Fibroblast of lung (primary cell): ENCODE measurements at places on chromosomes 2 and 18.

GRCh38 chr2:150555611-150556356, 68.3 kb upstream of the RND3 start:
- no peak for DNase-seq

DNA sequence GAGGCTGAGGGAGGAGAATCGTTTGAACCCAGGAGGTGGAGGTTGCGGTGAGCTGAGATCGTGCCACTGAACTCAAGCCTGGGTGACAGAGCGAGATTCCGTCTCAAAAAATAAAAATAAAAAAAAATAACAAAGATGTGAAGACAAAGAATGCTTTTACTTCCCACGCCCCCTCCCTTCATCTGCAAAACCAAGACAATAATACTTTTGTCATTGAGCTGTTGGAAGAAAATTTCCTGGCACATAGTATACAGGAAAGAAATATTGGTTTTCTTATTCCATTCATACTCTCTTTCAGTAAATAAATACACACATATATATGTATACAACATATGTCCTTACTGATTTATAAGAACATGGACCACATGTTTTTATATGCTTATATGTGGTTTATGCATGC, 12.2 kb downstream of the GREB1 start:
- no peak for DNase-seq

DNA sequence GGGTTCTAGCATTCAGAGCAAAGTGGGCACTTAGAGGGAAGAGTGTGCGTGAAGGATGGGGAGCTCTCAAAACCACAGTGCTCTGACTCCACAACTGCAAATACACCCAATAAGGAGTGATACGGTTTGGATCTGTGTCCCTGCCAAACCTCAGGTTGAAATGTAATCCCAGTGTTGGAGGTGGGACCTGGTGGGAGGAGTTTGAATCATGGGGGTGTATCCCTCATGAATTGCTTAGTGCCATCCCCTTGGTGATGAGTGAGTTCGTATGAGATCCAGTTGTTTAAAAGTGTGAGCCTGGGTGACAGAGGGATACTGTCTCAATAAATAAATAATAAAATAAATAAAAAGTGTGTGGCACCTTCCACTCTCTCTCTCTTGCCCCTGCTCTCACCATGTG, 50.3 kb upstream of the CCDC85A start:
- DNase-seq = no peak

- DNase-seq = no peak
Observed at GRCh38 chr2:146025519-146025918, 1505.6 kb upstream of the ZEB2 start.

DNA sequence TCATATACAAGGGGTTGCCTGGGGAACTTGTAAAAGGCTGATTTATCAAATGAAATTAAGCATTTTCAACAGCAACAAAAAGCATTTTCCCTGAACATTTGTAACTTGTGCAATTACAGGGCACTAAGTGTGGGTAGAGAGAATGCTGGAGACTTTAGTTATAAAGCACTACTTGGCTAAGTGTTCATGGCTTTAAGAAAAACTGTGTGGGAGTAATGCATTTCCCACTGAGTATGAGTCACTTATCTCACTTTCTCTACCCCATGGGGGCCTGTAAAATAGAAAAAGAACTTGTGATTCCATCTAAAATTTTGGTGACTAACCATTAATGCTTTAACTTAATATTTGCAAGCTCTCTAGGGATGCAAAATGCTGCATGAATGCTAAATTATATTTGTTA, 193.4 kb downstream of the CCDC102B start:
- DNase-seq = peak; percentile 21

DNA sequence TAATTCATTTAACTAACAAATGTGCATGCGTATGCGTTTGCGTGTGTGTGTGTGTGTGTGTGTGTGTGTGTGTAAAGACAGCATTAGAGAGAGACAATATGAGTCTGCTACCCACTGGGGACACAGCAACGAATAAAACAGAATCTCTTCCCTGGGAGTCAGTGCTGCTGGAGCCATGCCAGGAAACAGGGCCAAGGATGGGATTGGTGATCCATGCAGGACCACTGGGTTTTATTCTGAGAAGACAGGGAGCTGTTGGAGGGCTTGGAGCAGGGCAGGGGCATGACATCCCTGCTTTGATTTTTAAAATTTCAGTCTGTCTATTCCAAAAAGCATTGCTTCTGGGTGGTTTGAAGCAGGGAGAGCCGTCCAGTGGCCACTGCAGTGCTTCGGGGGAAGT, 62.9 kb downstream of the PDCL3 start:
- no peak for DNase-seq

GRCh38 chr2:147204102-147204501, 640.7 kb upstream of the ACVR2A start:
- DNase-seq = peak; percentile 55

GRCh38 chr2:124025171-124025580, at the start of gene CNTNAP5:
Gene CNTNAP5, plus strand, starts transcription at chr2:124025287. Its CDS starts 364 bp downstream, at chr2:124025651.
- DNase-seq = peak; percentile 21

DNA sequence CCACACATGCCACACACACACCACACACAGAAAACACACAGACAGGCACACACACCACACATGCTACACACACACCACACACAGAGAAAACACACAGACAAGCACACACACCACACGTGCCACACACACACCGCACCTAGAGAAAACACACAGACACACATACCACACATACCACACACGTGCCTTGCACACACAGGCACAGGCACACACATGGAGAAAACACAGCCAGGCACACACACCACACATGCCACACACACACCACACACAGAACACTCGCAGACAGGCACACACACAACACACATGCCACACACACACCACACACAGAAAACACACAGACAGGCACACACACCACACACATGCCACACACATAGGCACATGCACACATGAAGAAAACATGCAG, 242.1 kb upstream of the MYT1L start:
- no peak for DNase-seq

GRCh38 chr2:102357937-102358336, 2.3 kb downstream of the IL18R1 start:
- no peak for DNase-seq

DNA sequence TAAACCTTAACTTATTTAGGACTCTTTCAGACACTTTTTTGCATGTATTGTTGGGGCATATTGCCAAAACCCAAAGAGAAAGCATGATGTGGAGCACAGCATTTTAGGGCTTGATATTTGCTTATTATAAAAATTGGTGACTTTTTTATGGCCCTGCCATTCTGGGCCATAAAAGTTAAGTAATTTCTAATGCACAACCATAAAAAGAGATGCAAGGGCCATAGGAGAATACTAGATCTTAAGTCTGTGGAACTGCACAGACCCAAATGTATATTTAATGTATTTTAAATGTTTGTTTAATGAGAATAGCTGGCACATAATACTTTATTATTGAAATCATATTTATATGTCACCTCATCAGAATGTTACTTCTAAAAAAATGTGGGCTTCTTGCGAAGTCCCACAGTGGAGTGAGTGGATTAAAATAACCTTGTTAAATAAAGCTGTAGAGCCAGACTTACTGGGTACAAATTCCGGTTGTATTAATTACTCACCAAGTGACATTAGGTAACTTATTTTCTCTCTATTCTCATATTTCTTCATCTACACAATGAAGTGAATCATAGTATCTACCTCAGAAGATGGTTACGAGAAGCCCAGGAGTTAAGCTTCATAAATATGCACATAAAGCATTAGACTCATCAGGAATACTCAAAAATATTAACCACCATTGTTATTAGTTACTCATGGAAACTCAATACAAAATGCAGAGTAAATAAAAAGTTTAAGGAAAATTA, 52.2 kb downstream of the HNMT start:
- no peak for DNase-seq

- peak; percentile 42 for DNase-seq
Observed at GRCh38 chr2:202172439-202173211, 65.8 kb downstream of the SUMO1 start.

- peak; percentile 77 for DNase-seq
Observed at GRCh38 chr18:59760619-59761600, 63.7 kb upstream of the CCBE1 start.

DNA sequence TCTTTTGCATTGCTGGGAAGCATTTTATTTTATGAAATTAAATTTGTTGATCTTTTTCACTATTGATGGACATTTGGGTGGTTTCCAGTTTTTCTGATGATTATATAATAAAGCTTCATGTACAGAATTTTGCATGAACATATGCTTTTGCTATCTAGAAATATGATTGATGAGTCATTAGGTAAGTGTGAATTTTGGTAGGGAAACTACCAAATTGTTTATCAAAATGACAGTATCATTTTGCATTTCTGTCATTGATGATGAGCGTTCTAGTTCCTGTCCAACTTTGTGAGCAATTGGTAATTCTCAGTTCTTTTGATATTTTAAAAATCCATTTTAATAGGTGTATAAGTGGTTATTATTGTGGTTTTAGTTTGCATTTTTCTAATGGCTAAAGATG, 67.7 kb downstream of the TAF4B start:
- DNase-seq = no peak

- DNase-seq = peak; percentile 98
Observed at GRCh38 chr2:182587831-182588230, 128.2 kb upstream of the DNAJC10 start.

DNA sequence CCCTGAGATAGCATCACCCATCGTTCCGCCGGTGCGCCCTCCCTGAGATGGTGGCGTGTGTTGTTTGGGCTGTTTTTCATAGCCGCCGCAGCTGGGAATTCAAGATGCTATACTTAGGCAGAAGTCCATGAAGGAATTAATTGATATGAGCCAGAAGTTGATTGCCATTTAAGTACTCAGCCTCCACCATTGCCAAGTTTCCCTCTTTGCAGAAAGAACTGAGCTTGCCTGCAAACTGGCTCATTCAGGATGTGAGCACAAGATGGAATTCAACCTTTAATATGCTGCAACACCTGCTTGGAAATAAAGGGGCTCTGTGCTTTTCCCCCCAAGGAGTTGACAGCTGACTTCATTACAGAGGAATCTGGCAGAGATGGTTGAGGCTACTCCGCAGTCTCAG, 295.5 kb downstream of the ZNF521 start:
- no peak for DNase-seq

DNA sequence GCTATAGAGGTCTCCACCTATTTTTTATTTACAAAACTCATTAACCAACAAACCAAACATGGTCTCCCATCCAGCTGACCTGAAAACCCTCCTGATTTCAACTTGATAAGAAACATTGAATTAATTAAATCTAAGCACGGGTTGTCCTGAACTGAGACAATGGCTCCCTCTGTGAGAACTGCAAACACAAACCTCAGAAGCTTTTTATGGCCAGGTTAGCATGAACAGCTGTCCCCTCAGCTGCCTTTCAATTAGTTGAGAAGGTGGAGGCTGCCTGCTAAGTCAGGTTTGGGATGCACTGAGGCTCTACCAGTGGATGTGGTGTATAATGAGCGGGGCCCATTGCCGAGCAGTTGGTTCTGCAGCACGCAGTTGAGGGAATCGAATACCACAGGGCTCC, 258.5 kb upstream of the DDX18 start:
- DNase-seq = no peak

DNA sequence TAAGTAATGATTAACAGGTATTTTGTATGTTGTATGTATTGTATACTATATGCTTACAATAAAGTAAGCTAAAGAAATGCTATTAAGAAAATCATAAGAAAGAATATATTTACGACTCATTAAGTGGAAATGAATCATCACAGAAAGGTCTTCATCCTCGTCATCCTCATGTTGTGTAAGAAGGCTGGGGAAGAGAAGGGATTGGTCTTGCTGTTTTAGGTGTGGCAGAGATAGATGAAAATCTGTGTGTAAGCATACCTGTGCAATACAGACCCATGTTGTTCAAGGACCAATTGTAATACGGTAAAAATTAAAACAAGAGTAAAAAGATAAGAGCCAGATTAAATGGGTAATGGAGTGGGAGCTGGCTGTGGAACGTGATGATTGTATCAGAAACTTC, 16.6 kb downstream of the SLC35F5 start:
- no peak for DNase-seq

DNA sequence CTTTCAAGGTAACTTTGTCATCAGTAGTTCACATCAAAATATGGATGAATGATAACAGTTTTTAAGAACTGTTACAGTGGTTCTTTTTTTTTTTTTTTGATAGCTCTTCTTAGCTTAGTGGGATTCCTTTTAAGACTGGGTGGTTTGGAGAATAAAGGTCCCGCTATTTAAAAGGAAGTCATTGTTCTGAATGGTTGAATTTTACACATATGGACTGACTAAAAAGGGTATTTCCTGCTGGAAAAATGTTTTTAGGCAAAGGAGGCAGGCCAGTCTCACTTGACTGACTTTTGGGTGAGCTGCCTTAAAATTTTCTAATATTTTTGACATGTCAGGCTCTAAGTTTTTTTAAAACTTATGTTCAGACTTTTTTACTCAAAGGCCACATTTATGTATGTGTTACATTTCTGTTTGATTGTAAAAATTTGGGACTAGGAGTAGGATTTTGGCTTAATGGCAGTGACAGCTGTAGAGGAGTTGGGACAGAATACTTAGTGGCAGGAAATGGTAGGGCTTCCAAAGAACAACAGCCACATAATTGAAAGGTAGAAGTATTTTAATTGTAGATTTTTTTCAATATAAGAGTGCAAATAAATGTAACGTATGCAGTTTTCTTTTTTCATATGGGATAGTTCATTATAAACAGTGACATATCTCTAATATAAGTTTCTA, 13.7 kb downstream of the VAPA start:
- DNase-seq = no peak

DNA sequence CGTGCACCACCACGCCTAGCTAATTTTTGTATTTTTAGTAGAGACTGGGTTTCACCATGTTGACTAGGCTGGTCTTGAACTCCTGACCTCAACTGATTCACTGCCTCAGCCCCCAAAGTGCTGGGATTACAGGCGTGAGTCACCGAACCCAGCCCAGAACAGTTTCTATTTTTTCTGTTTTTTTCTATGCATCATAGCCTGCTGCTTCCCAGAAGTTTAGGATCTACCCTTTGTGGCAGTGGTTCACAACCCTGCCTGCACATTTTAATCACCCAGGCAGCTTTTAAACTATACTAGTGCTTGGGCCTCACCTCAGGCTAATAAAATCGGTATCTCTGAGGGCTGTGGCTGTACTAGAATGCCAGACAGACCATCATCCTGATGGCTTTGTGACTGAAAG, 39.7 kb upstream of the SOCS6 start:
- peak; percentile 37 for DNase-seq

DNA sequence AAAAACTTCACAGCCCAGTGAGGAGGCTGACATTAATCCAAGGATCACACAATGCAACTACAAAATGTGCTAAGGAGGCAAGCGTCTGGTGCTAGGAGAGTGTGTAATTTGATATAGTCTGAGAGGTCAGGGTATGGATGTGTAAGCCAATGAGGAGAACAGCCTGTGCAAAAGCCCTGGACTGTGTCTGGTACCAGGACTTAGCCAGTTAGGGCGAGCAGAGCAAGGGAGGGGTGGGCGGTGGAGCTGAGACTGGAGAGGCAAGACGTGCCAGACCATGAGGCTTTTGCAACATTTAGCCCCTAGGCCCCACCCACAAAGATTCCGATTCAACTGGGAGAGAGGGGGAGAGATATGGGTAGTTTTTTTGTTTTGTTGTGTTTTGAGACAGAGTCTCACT, 33.5 kb upstream of the SPRED2 start:
- peak; percentile 15 for DNase-seq

- no peak for DNase-seq
Observed at GRCh38 chr18:70354771-70355170, 65.9 kb downstream of the SOCS6 start.

- no peak for DNase-seq
Observed at GRCh38 chr2:48284621-48285212, 245.2 kb upstream of the STON1 start.
